ENCODE measurements at places on chromosomes 16 and 17.

DNA sequence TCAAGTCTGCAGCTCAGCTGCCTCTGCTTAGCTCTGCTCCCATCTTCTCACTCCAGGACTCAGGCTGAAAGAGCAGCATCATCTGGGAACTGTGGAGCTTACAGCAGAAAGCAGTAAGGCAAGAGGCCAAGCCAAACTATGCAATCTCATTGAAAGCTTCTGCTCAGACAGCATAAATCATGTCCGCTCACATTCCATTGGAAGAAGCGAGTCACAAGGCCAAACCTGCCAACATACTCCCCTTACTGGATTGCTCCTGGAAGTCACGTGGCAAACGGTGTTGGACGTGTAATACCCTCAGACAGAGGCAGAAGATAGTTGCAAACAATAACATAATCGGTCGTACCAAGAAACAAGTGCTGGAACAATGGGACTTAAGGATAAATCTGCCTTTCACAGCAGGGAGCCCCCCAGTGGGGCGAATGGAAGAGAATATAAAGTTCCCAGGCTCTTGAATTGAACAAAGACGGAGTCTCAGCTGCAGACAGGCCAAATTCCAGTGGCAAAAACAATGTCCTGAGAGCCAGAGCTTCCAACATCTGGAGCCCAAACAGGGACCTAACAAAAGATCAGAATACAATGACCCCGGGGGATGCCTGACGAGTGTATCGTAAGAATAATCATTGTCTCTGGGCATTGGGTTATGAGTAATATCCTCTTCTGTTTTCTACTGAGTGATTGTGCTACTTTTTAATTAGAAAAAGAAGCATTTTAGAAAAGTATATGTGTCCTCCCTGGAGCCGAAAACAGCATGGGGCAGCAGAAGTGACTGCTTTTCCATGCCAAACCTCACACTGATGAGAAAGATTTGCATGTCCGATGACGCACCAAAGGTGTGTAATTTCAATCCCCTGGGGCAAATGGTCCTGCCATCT lies 68.4 kb downstream of the CMC2 start:
- DNase-seq, result no peak

DNA sequence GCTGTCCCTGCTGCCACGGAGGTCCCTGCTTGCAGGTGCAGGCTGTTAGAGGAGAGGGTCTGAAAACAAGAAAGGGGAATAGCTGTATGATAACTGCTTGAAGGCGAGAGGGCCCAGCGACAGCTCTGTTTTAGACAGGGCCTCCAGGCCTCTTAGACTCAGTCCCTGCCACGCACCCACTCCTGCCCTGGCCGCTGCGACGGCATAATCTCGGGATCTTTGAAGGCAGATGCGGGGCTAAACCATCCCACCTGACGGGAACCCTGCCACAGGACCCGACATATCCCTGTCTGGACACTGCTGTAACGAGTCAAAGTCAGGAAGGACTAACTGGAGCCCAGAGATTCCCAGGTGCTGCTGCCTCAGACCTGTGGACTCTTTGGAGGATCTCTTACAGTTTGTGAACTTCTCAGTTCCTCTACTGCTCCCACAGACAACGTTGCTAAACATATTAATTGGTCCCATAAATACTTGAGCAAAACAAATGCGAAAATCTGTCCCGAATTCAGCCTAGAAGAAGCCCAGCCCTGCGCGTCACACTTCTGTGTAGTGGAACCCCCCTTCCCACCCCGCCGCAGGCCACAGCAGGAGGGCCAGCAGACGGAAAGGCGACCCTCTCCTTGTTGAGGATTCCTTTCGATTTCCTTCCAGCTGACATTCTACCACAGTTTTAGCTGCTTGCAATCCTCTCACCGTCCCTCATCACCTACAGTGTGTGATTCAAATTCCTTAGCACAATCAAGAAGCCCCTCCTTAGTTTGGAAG lies 998 bp upstream of the TMEM11 start:
- DNase-seq, result no peak

DNA sequence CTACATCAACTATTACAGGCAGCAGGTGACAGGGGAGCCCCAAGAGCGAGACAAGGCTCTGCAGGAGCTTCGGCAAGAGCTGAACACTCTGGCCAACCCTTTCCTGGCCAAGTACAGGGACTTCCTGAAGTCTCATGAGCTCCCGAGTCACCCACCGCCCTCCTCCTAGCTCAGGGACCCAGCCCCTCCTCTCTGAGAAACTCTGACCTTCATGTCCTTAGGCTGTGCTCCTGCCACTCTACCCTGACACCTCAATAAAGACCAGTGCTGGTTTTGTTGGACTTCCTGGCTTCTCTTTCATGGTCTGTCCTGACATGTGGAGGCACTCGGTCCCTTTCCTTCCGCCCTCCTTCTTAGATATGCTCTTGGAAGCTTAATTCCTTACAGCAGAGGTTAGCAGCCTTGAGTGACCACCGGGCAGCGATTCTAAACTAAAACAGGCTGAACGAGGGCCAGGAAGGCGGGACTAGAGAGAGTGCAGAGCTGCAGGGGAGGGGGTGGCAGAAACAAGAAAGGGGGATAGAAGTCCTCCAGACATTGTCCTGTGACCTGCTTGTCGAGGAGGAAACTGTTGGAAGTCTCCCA lies 915 bp downstream of the AHSP start:
- DNase-seq, result no peak

- DNase-seq, result no peak
These were observed 30.8 kb upstream of the DHX40 start for GRCh38 chr17:59534583-59534982.

DNA sequence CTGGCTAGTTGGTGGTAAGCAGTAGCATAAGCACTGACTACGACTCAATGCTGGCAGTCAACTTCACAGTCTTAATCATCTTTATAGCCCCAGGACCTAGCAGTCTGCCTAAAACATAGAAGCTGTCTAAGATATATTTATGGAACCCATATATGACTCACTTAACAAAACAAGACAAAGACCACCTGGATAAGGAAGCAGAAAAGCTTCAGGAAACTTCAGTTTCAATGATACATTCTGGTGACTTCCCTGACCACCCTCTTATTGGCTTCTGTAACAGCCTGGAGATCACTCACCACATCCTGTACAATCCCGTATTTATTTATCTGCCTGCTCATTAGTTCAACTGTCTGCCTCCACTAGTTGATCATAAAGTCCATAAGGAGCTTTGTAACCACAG lies 95.5 kb downstream of the PMP22 start:
- DNase-seq, result no peak

DNA sequence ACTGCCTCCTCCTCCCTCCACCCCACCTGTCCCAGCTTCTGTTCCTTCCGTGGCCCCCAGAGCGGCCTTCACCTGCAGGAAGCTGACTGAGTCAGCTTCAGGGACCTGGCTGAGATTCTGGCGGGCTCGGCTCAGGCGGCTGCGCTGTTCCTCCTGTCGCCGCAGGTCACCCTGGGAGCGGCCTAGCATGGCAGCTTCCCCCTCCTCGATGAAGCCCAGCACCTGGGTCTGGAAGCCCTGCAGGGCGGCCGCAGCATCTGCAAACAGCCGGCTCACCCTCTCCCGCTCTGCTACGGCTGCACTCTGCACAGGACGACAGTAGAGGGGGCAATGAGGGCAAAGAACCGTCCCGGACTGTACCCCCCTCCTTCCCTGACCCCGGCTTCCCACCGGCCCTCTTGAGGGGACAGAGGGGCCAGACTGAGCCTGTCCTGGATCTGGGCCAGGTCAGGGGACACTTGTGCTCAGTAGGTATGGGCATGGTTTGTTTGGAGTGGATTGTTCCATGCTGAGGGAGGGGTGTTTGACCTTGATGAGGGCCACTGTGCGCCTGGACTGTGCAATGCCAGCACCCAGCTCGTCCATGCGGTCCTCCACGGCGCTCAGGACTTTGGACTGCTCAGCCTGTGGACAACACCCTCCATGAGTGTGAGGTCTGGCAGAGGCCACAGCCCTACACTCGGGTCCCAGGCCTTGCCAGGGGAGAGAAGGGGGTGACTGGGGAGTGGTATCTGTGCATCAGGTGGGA lies 2.0 kb downstream of the TRIM47 start:
- peak; percentile 88 for DNase-seq

DNA sequence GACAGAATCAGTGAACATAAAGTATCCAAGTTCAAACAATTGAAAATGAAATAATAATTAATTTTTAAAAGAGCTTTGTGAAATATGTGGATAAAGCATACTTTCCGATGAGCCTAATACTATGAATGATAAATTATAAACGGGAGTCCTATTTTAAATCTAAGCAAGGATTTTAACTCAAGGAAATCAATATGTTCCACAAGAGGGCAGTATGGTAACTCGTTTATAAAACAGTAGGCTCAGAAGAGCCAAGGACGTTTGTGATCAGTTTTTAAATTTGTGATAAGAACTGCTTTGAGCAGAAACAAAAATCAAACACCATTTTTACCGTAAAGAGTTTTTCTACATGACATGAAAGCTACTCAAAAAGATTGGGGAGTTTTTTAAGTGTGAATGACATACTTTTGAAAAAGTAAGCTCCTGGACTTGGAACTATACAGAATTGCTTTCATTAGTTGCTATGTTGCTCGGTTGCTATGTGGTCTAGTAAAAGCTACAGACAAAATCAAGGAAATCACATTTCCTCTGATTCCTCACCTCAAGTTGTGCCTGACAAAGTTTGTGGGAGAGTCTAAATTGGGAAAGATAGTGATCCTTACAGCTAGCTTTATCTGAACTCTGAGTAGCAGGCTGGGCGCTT lies 11.8 kb upstream of the TEKT1 start:
- DNase-seq, result no peak

DNA sequence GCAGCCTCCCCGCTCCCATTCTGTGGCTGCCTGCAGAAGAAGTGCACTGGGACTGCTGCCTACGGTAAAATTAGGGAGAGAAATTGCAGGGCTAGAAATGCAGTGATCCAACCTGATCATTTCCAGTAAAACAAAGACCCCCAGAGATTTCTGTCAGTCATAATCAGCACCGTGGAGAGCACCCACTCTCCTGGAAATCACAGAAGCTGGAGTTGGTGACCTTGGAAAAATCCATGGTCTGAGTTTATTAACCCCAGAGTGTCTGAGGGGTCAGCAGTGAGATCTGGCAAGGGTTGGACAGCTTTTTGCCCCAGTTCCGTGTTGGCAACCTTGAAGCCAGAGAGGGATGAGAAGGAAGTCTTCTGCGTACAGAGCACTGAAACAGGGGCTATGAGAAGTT lies 7.8 kb downstream of the SYCE1L start:
- no peak for DNase-seq

GRCh38 chr16:31395647-31396046 lies 2.5 kb downstream of the ITGAD start:
- DNase-seq, result no peak

DNA sequence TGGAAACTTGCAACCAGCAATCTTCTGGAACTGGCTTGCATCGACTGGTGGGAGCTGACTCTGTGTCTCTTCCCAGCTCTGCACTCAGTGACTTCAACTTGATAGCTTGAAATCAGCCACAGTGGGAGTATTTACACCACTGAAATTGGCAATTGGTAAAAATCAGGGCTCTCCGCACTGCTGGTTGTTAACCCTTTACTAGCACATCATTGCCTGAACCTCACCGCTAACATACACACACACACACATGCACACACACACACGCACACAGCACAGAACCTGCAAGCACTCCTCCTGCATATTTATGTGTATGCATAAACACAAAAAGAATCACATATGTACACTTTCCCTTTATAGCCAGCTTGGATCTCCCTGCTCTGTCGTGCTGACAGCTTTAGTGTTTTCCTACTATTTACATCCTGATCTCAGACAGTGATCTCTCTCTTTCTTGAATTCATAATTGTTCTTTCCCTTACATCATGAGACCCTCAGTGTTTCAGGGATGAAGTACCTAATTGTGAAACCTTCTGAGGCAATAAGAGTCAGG lies 7.9 kb upstream of the TMIGD1 start:
- no peak for DNase-seq

DNA sequence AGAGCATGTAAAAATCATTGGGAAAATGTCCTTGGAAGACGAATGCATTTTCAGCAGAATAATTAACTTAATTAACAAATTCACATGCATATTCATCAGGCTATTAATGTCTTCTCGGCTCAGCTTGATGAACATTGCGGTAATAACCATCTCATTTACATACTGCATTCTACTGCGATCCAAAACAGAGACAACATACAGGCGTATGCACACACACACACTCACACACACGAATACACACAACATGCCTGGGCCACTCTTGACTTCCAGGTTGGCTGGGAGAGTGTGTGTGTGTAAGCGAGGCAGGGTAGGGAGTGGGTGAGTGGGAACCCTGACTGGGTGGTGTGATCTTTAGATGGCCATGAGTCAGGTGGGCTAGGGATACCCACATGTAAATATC lies 44.7 kb downstream of the NEUROD2 start:
- no peak for DNase-seq

DNA sequence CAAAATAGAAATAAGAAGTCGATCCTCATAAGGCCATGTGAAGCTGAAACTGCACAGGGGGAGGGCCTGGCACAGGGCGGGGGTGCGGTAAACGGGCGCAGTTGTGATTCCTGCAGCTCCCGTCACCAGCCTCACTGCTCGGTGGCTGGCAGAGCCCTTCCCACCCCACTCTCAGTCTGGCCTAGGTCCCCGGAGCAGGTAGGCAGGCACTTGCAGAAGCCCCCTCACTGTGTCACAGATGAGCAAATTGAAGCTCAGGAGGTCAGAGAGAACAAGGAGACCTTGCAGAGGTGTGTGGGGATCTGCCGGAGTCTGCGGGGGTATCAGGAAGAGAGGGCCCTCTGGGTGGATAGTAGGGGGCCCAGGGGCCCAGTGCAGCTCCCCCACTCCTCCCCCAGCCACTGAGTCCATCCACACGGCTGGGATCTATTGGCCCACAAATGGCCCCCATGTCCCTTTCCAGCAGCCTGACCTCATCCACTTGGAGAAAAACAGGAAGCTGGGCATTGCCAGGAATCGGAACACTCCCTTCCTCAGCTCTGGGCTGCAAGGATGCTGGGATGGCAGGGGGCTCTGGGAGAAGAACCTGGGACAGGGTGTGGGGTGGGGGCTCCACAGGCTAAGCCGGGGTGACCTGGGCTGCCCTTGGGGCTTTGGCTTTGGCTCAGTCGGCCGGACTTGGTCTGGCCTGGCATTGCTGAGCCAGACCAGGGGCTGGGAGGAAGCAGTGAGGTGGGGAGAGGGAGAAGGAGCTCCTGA lies 21.4 kb upstream of the MAP3K14 start:
- no peak for DNase-seq

All from WERI-Rb-1 (cell line).